ENCODE measurements at places on chromosomes 16 and 17. TPM values are rescaled to one million over a fixed set of nuclear protein-coding genes. Genes with fewer than 3 reads are reported as not detected.
A peak's percentile ranks its signal among the peaks of the same experiment; 100 is the strongest.

The HS3ST3A1 gene
- 0.91 TPM for total RNA-seq

GRCh38 chr17:61406971-61407911 is 7.6 kb downstream of the TBX2 start:
- peaks cover 40% of the 10 kb centered on the region for H3K4me1 ChIP-seq
- H3K36me3 ChIP-seq: no peaks in the 10 kb centered on the region
- no peak overlapping the region for H3K4me3 ChIP-seq
- DNase-seq: no peak
- peaks cover 68% of the 10 kb centered on the region for H3K27me3 ChIP-seq

GRCh38 chr17:45073414-45074070 is 12.4 kb downstream of the NMT1 start:
- no peaks in the 10 kb centered on the region for H3K27me3 ChIP-seq
- H3K4me1 ChIP-seq: peaks cover 30% of the 10 kb centered on the region
- DNase-seq: no peak
- H3K4me3 ChIP-seq: no peak overlapping the region
- peak overlapping the region; percentile 42 for H3K27ac ChIP-seq

- peak; percentile 82 for DNase-seq
- H3K27me3 ChIP-seq: no peaks in the 10 kb centered on the region
- peaks cover 25% of the 10 kb centered on the region for H3K4me1 ChIP-seq
- H3K4me3 ChIP-seq: no peak overlapping the region
- H3K36me3 ChIP-seq: no peaks in the 10 kb centered on the region
These were observed 26.5 kb upstream of the ADGRG1 start for GRCh38 chr16:57601801-57602478.

GRCh38 chr17:59714255-59714654 is 6.8 kb downstream of the VMP1 start:
- no peaks in the 10 kb centered on the region for H3K27me3 ChIP-seq
- peaks cover 10% of the 10 kb centered on the region for H3K36me3 ChIP-seq
- peaks cover 45% of the 10 kb centered on the region for H3K4me1 ChIP-seq
- H3K4me3 ChIP-seq: no peak overlapping the region
- no peak overlapping the region for H3K27ac ChIP-seq

DNA sequence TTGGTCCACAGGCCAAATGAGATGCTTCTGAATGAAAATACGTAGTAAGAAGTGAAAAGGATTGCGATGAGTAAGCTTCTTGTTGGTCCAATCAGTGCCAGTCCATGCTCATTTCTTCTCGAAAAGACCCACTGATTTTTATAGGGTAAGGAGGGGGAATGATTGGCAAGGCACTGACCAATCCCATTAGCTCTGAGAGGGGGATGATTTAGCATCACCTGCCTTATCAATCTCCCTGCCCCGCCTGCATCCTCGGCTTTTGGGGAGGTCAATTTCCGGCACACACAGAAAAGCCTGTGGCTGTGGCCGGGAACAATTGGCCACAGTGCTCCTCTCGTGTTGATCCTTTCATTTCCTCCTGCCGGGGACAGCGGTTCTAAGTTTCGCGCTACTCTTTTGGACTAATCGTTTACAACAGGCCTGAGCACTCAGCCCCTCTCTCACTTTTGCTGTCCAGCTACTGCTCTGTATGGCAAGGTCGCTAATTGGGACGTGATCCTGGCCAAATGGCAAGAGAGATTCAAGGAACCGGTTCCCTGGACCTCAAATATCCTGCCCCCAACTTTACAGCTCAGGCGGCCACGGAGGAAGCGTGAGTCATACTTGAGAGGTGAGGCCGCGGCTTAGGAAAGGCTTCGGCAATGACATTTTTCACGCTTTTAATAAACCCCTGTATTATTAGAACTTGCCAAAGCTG is 43.1 kb downstream of the TBX4 start:
- H3K27me3 ChIP-seq: no peaks in the 10 kb centered on the region
- H3K4me3 ChIP-seq: no peak overlapping the region
- no peaks in the 10 kb centered on the region for H3K4me1 ChIP-seq
- DNase-seq: no peak
- no peak overlapping the region for H3K27ac ChIP-seq

DNA sequence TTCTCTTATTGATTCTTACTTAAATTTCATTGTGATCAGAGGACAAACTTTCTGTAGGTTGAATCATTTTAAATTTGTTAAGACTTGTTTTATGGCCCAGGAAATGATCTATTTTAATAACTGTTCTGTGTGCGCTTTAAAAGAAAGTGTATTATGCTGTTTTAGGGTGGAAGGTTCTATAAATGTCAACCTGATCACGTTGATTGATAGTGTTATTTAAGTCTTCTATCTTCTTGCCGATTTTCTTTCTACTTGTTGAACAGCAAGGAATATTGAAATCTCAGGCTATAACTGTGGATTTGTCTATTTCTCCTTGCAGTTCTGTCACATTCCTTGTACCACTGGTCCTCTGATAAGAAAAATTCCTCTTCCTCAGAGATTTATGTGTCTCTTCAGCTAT is 112.7 kb downstream of the TANC2 start:
- DNase-seq: no peak
- H3K27me3 ChIP-seq: no peaks in the 10 kb centered on the region
- H3K4me3 ChIP-seq: no peak overlapping the region

The CACNA1H gene
- 0.84 TPM for total RNA-seq

The PNMT gene
- total RNA-seq: not detected

- H3K4me1 ChIP-seq: peaks cover 2% of the 10 kb centered on the region
- H3K36me3 ChIP-seq: peaks cover 2% of the 10 kb centered on the region
- DNase-seq: no peak
- H3K27me3 ChIP-seq: no peaks in the 10 kb centered on the region
- H3K27ac ChIP-seq: no peak overlapping the region
These were observed 39.7 kb downstream of the XYLT1 start for GRCh38 chr16:17431012-17431411.

The PIMREG gene
- 18.1 TPM for total RNA-seq

GRCh38 chr16:66291833-66292232 is 74.7 kb upstream of the CDH5 start:
- no peaks in the 10 kb centered on the region for H3K4me1 ChIP-seq
- H3K4me3 ChIP-seq: no peak overlapping the region
- H3K36me3 ChIP-seq: no peaks in the 10 kb centered on the region
- H3K27me3 ChIP-seq: peaks cover 6% of the 10 kb centered on the region
- no peak for DNase-seq
- H3K27ac ChIP-seq: no peak overlapping the region

The COG4 gene
- 42.0 TPM for total RNA-seq

GRCh38 chr16:19997264-19997663 is 76.4 kb downstream of the GPR139 start:
- no peak overlapping the region for H3K27ac ChIP-seq
- H3K4me3 ChIP-seq: no peak overlapping the region
- no peak for DNase-seq
- H3K27me3 ChIP-seq: peaks cover 11% of the 10 kb centered on the region

The CHRNB1 gene
- 5.1 TPM for total RNA-seq

The LRRC46 gene
- 0.31 TPM for total RNA-seq

GRCh38 chr16:3444032-3444388 is 530 bp downstream of the NAA60 start:
- H3K36me3 ChIP-seq: peaks cover 24% of the 10 kb centered on the region
- no peaks in the 10 kb centered on the region for H3K27me3 ChIP-seq
- H3K4me1 ChIP-seq: peaks cover 23% of the 10 kb centered on the region
- H3K27ac ChIP-seq: peak overlapping the region; percentile 93

The GPS2 gene
- total RNA-seq: 32.2 TPM

- no peak overlapping the region for H3K27ac ChIP-seq
- DNase-seq: no peak
- no peak overlapping the region for H3K4me3 ChIP-seq
- no peaks in the 10 kb centered on the region for H3K36me3 ChIP-seq
These were observed 148.1 kb upstream of the HS3ST3A1 start for GRCh38 chr17:13749891-13750235.

The POLDIP2 gene
- 76.5 TPM for total RNA-seq

DNA sequence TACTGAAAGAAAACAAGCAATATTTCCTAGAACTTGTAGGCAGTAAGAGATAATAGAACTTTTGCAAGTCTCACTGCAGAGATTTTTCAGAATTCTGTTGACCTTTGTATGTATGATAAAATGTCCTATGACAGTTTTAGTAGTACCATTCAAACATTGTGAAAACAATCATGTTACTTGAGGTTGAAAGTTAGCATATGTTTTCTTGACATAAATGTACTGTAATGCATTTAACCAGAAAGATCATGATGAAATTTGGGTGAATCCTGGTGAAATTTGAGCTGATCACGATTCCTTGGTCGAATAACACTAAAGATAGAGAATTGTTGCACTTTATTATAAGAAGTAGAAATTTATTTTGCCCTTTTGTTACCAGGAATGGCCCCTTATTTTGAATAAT is 85.7 kb downstream of the TAOK1 start:
- H3K27ac ChIP-seq: no peak overlapping the region
- peaks cover 8% of the 10 kb centered on the region for H3K36me3 ChIP-seq
- no peaks in the 10 kb centered on the region for H3K4me1 ChIP-seq
- no peak for DNase-seq

DNA sequence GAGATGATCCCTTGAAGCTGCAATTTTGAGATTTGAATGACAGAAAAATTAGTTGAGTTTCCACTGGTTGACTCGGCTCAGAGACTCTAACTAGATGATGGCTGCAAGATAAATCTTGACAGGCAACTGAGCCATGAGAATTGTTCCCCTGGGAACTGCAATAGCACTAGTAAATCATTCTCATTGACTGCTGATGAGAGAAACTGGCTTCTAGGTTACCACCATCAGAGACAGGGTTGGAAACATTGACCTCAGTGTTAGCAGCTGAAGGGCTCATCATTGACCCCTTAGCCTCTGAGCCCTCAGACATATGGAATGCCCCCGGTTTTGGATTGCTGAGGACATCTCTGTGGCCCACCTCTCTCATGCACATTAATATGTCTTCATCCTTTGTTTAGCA is 125.4 kb upstream of the COX10 start:
- H3K36me3 ChIP-seq: peaks cover 4% of the 10 kb centered on the region
- DNase-seq: no peak
- H3K27me3 ChIP-seq: no peaks in the 10 kb centered on the region
- no peak overlapping the region for H3K27ac ChIP-seq

The CRYBA1 gene
- not detected for total RNA-seq

The MGAT5B gene
- total RNA-seq: not detected

DNA sequence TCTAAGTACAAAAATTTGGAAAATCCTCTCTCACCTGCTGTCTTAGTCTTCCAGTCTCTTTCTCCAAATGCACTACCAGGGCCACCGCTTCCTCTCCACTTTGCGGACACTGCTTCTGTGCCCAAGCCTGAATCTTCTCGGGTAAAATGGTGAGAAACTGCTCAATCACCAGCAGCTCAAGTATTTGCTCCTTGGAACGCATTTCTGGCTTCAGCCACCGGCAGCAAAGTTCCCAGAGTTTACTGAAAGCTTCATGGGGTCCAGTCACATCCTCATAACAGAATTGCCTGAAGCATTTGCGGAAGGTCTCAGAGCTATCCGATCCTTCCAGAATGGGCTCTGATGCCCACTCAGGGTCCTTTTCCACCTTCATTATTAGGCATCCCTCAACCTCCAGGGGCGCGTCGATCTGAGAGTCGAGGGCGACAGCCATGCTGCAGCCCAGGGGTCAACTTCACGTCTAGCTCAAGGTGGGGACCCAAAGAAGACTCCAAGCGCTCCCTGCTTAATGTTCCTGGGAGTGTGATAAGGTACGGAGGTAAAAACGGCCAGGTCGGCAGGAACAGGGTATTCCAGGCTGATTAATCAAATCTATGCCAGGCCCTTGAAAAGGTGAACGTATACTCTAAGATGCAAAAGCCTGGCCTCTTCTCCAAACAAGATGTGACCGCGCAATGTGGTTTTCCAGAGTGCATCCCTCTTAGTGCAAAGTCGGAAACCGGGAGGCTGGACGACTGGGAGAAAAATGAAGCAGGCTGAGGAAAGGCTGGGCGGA is 763 bp downstream of the ZKSCAN2 start:
- H3K27me3 ChIP-seq: no peaks in the 10 kb centered on the region
- H3K36me3 ChIP-seq: peaks cover 36% of the 10 kb centered on the region
- DNase-seq: peak; percentile 9
- peak overlapping the region; percentile 89 for H3K4me3 ChIP-seq
- H3K4me1 ChIP-seq: peaks cover 61% of the 10 kb centered on the region

GRCh38 chr17:63969278-63969677 is 3.4 kb downstream of the SCN4A start:
- H3K4me3 ChIP-seq: no peak overlapping the region
- no peaks in the 10 kb centered on the region for H3K27me3 ChIP-seq
- H3K27ac ChIP-seq: no peak overlapping the region

DNA sequence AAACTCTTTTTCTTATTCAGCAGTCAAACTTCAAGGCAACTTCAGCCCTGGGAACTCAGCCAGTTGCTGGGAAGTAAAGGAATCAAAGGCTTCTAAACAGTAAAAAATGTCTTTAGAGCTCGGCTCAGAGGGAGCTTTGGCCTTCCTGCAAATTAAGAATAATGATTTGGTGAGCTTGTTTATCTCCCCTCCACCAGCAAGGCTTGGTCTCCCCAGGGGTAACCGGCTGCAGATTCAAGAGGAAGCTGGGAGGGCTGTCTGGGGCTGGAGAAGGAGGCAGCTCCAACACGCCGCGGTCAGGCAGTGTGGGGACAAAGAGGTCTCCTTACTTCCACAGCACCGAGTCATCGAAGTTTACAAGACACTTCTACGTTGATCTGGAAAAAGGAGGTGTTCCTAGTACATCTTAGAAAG is 17.7 kb upstream of the DOC2B start:
- H3K27ac ChIP-seq: no peak overlapping the region
- no peaks in the 10 kb centered on the region for H3K4me1 ChIP-seq
- peaks cover 16% of the 10 kb centered on the region for H3K27me3 ChIP-seq

DNA sequence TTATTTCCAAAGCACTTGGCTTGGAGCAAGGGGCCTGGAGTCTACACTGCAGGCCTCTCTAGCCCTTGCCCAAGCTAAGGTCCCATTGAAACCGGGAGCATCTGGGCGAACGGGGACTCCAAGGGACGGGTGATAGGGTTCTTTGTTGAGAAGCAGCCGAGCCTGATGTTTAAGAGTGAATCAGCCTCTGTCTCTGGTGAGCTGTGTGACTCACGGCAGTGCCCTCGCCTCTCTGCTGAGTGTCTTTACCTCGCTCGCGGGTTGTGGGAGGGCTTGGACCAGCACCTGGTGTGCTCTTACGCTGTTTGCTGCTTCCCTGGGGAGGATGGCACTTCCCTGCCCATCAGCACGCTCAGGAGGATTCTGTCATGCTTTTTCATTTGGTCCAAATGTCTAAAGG is 1.3 kb downstream of the HGS start:
- no peaks in the 10 kb centered on the region for H3K27me3 ChIP-seq
- peak; percentile 40 for DNase-seq
- H3K27ac ChIP-seq: peak overlapping the region; percentile 70
- H3K4me3 ChIP-seq: peak overlapping the region; percentile 82

- H3K4me3 ChIP-seq: peak overlapping the region; percentile 6
- H3K27me3 ChIP-seq: peaks cover 26% of the 10 kb centered on the region
- no peak overlapping the region for H3K27ac ChIP-seq
- DNase-seq: no peak
- peaks cover 4% of the 10 kb centered on the region for H3K4me1 ChIP-seq
These were observed 558 bp upstream of the ZFHX3 start for GRCh38 chr16:73048292-73049080.
